Right lobe of liver (tissue), 6 donors: ENCODE measurements at places on chromosomes 1 and 21.

GRCh38 chr1:180287988-180288705 is 58.1 kb downstream of the LHX4 start:
- no peaks in the 10 kb centered on the region for H3K27me3 ChIP-seq
- H3K4me1 ChIP-seq, result no peaks in the 10 kb centered on the region
- DNase-seq, result no peak
- no peak overlapping the region for H3K4me3 ChIP-seq
- no peak overlapping the region for H3K27ac ChIP-seq

DNA sequence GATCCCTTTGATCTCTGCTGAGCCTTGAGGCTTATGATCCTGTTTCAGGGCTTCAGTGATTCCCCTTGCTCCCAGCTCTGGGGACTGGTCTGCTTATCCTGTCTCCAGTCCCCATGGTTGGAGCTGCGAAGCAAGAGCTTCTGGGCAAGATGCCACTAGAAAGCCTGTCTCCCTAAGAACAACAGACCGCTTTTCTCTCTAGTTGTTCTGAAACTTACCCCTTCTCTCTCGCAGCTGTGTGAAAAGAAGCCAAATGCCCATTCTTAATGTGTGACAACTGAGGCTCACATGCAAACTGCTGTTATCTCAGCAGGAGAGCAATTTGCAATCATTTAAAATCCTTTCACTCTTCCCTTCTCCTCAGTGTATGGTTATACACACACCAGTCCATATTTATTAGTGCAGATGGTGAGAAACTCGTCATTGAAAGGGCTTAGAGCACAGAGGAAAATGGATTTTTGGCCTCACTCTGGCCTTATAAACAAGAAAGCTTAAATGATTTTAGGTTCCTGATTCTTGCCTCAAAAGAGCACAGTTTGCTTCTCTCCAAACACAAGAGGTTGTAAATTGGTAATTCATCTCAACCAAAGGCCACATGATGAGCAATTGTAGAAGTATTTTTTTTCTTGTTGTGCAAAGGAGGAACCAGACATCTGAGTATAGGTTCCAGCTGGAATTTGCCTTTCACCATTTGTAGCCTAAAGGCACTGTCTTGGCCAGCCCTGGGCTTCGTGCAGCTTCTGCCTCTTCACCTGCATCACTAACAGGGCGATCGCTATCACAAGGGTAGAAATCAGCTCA is 179.2 kb upstream of the LMO4 start:
- H3K27me3 ChIP-seq, result no peaks in the 10 kb centered on the region
- DNase-seq, result no peak
- no peak overlapping the region for H3K4me3 ChIP-seq
- no peaks in the 10 kb centered on the region for H3K4me1 ChIP-seq
- H3K36me3 ChIP-seq, result no peaks in the 10 kb centered on the region

DNA sequence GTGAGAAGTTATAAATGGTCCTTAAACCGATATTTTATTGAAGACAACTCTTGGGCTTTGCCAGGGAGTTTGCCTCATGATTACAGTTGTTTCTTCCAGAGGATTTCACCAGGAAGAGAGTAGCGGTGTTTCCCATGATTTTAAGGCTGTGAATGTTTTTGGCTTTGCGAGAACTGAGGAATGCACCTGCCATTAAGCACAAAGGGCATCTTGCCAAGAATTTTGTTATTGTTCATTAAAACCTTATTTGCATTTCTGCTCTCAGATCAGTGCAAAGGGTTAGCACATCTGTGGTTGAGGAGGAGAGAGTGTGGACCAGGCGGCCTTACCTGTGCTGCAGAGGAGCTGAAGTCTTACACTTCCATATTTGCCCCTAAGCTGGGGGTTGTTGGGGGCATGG is 13.8 kb downstream of the CNIH3 start:
- no peaks in the 10 kb centered on the region for H3K4me1 ChIP-seq
- H3K4me3 ChIP-seq, result no peak overlapping the region
- no peaks in the 10 kb centered on the region for H3K27me3 ChIP-seq
- H3K36me3 ChIP-seq, result no peaks in the 10 kb centered on the region
- H3K27ac ChIP-seq, result no peak overlapping the region
- no peak for DNase-seq

DNA sequence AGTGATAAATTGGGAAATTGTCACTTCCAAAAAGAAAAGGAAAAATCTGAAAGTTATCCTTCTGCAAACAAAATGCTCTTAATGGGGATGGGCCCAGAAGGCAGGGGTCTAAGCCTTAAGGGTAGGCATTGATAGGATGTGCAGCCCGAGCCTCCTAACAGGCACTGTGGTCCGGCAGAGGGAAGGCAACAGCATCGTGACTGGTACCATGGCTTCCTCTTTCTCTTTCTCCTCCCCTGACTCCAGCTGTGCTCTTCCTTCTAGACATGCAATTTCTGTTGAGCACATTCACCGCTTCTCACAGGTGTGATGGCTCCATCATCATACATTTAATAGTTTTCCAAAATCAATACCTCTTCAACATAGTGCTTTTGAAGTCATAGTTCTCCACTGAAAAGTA is 91.5 kb downstream of the SELENOF start:
- H3K4me3 ChIP-seq, result no peak overlapping the region
- H3K27ac ChIP-seq, result no peak overlapping the region
- H3K27me3 ChIP-seq, result no peaks in the 10 kb centered on the region
- H3K4me1 ChIP-seq, result no peaks in the 10 kb centered on the region
- DNase-seq, result no peak

GRCh38 chr1:199010492-199010891 is 371.7 kb downstream of the PTPRC start:
- H3K27me3 ChIP-seq, result no peaks in the 10 kb centered on the region
- H3K27ac ChIP-seq, result no peak overlapping the region
- DNase-seq, result no peak
- no peaks in the 10 kb centered on the region for H3K36me3 ChIP-seq
- no peaks in the 10 kb centered on the region for H3K4me1 ChIP-seq
